ENCODE measurements at places on chromosomes 3 and 15.

- no peak for DNase-seq
Observed at GRCh38 chr3:15768421-15769255, 29.1 kb downstream of the ANKRD28 start.

DNA sequence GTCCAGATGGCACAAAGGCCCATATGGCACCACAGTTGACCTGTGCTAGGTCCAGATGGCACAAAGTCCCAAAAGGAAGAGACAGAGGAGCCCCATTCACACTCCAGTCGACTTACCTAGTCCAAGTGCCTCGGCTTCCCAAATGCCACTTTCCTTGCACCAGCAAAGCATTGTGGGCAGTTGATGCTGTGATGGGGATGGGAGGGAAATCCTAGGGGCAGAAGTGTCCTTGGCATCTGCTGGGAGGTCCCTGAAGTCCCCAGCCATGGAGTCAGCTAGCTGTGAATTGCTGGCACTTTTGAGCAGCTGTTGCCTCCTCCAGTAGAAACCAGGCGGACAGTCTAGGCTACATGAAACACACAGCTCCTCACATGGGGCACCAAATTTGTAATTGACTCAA lies 60.3 kb upstream of the SIAH2 start:
- DNase-seq = no peak

GRCh38 chr3:15439476-15439875 lies 12.1 kb downstream of the EAF1 start:
- DNase-seq = no peak

- DNase-seq = no peak
Observed at GRCh38 chr15:32966512-32966911, 228.0 kb downstream of the FMN1 start.

- no peak for DNase-seq
Observed at GRCh38 chr3:67648701-67649100, 5.7 kb downstream of the SUCLG2 start.

GRCh38 chr3:25587094-25587493 lies 77.6 kb downstream of the TOP2B start:
- no peak for DNase-seq

GRCh38 chr3:169545606-169546005 lies 117.9 kb downstream of the MECOM start:
- no peak for DNase-seq

- no peak for DNase-seq
Observed at GRCh38 chr15:31305796-31306425, 20.7 kb upstream of the KLF13 start.

GRCh38 chr3:26505399-26505798 lies 117.2 kb upstream of the LRRC3B start:
- DNase-seq = no peak

DNA sequence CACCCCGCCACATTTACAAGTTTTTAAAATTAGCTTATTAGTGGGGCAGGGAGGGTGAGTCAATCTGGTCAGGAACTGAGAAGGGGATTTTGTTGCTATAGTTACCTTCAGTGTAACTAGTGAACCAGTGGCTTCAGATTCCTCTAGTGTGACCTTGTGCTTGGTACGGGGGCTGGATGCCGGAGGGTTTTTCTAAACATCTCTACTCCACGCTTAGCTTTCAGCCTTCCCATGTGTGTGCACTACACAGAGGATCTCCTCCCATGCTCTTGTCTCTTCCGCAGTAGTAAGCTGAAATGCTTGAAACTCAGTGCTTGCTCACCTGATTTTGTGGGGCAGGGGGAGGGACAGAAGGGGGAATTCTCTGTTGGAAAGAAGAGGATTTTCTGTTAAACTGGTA lies 67.9 kb upstream of the AKAP13 start:
- DNase-seq = no peak

DNA sequence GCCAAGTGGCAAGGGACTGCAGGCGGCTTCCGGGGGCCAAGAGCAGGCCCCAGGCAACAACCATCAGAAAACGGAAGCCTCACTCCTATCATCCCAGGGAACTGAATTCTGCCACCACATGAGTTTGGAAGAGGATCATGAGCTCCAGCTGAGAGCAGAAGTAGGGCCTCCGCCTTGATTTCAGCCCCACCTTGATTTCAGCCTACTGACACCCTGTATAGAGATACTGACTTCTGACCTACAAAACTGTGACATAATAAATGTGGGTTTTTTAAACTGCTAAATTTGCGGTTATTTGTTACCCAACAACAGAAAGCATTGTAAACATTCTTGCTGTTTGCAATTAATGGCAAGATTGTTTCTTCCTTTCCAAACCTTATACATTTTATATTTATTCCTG lies 21.6 kb upstream of the RARRES1 start:
- no peak for DNase-seq

DNA sequence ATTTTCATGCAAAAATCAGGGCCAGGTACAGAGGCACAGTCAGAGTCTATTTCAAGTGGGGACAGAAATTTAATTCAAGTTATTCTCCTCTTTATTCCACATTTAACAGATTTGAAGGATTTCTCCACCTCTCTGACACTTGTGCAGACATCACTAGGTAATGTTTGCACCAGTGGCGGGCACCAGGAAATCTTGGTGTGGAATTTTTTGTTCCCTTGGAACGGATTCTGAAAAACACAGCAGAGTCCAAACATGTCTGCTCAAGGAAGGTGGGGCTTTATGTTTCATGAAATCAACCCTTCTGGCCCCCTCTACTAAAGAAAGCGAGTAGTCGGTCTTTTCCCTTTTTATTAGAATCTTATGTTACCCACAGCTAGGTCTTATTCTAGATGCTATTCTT lies 271.2 kb upstream of the MDFIC2 start:
- no peak for DNase-seq
